ENCODE measurements at places on chromosomes 3 and 15. TPM values are rescaled to one million over a fixed set of nuclear protein-coding genes. Genes with fewer than 3 reads are reported as not detected.

The EPHA6 gene
- 22.0 TPM for total RNA-seq

The IGSF10 gene
- 36.2 TPM for total RNA-seq

The CCNB2 gene
- total RNA-seq = 21.2 TPM

The TEX55 gene
- total RNA-seq = not detected

The DNAH12 gene
- 0.71 TPM for total RNA-seq

The SAMMSON gene
- total RNA-seq = 1.2 TPM
